Fibroblast of villous mesenchyme (primary cell): ENCODE measurements at places on chromosomes 3 and 15. TPM values are rescaled to one million over a fixed set of nuclear protein-coding genes. Genes with fewer than 3 reads are reported as not detected.
A peak's percentile ranks its signal among the peaks of the same experiment; 100 is the strongest.

PLD1 gene
- 18.0 and 19.4 TPM in 2 replicates for total RNA-seq

DNA sequence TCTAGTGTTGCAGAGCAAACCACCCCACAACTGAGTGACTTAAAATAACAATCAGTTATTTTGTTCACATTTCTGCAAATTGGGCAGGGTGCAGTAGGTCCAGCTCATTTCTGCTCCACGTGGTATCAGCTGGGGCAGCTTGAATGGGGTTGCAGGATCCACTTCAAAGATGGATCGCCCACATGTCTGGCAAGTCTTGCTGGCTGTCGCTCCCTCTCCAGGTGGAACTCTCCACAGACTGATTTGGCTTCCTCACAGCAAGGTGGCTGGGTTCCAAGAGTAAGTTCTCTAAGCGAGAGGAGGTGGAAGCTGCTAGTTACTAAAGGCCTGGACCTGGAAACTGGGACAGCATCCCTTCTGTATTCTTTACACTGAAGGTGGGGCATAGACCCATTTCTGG, 213.3 kb downstream of the SLC9A9 start:
- DNase-seq = no peak

GRCh38 chr15:93179072-93179471, 90.1 kb upstream of the RGMA start:
- DNase-seq = no peak

MESP1 gene
- total RNA-seq = under 0.01 TPM in 2 replicates

- DNase-seq = peak; percentile 51
Observed at GRCh38 chr3:87088993-87089841, 98.3 kb upstream of the VGLL3 start.

- peak; percentile 55 for DNase-seq
Observed at GRCh38 chr3:42376344-42376798, 34.0 kb downstream of the LYZL4 start.

KBTBD12 gene
- not detected in 2 replicates for total RNA-seq

- DNase-seq = no peak
Observed at GRCh38 chr3:98735761-98736269, 27.3 kb upstream of the ST3GAL6 start.

DNA sequence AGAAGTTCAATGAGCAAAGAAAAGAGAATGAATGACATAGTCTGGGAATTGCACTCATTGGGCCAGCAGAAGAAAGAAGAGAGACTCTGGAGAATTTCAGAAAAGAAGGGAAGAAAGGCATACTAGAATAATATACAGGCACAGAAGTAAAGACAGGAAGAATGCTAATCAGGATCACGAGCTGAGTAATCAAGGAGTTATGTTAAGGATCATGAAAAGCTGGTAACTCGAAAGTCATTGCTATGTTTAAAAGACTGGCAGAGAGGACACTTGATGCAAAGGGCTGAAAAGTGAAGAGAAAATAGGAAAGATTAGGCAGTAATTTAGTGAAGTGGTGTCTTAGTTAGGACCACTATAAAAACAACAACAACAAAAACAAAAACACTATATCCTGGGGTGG, 284.1 kb downstream of the ZBBX start:
- no peak for DNase-seq

- no peak for DNase-seq
Observed at GRCh38 chr15:96408591-96409183, 78.2 kb downstream of the NR2F2 start.

DNA sequence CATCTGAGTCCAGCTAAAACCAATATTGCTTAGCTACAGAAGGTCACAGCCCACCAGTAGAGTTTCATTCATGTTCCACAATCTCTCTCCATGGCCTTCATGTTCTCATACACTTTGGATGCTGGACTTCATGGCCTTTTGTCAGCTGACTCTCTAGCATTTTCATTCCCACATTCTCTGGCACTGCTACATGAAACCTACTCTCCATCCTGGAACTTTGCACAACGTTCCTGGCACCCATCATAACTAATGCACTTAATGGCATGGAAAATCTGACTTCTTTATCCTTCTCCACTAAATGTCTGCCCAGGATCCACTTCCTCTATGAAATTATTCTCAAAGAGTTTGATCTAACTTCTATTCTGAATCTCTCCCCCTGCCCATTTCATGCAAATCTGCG, 56.9 kb downstream of the SLC9A9 start:
- DNase-seq = no peak

DNA sequence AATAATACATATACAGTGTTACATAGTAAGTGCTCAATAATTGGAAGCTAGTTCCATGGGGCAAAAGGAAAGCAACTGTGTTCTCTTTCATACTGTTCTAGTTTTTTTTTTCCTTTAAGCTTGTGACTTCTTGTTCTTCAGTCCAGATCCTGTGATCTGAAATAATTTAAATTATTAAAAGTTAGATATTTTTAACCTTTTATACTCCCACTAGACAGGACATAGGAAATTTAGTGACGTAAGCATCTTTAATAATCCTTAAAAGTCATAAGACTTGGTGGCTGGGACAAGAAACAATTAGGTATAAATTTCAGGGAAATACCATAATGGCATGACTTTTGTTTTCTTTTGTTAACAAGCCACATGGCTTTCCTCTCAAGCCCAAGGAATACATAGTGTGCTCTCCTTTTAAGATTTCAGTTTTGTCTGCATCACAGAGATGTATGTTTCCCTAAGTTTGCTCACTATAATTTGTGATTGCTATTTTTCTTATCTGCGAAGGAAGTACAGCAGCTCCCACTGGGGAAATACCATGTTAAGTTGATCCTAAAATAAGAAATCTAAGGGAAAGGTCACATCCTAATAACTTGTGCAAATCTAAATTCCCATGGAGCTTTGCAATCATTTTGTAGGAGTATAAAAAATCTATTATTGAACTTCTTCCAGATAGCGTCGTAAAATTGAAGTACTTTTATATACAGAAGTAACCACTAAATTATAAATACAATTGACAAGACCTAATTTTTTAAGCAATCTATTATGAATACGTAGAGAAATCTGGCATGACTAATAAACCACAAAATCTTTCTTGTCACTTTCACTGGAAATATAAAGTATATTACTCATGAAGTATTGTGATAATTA, 30.1 kb downstream of the PPARG start:
- peak; percentile 29 for DNase-seq

EOMES gene
- not detected in 2 replicates for total RNA-seq
